ENCODE measurements at places on chromosomes 4 and X.

DNA sequence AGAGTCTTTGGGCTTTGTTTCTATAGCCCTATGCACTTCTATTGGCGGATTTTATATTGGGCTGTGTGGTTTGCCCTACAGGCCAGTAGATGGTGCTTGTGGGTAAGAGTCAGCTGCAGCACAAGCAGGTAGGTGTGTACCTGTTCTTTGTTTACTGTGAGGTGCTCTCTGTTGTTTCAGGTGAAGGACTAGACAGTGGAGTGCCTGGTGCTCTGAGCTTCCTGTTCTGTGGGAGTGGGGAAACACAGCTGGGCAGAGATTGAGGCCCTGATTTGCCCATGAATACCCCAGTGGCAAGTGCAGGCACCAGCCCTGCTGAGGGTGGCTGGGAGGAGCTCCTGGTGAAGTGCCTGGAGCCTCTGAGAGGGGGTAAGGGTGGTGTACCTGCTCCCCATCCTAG is 26.3 kb upstream of the UCP1 start:
- DNase-seq: peak; percentile 12

- peak; percentile 69 for DNase-seq
Observed at GRCh38 chr4:165207431-165208220, at the start of gene KLHL2. TSS of gene KLHL2 (plus strand) at chr4:165207561. CDS start at chr4:165207877, 316 bp downstream.

- no peak for DNase-seq
Observed at GRCh38 chr4:137530176-137530575, 2.1 kb downstream of the PCDH18 start.

DNA sequence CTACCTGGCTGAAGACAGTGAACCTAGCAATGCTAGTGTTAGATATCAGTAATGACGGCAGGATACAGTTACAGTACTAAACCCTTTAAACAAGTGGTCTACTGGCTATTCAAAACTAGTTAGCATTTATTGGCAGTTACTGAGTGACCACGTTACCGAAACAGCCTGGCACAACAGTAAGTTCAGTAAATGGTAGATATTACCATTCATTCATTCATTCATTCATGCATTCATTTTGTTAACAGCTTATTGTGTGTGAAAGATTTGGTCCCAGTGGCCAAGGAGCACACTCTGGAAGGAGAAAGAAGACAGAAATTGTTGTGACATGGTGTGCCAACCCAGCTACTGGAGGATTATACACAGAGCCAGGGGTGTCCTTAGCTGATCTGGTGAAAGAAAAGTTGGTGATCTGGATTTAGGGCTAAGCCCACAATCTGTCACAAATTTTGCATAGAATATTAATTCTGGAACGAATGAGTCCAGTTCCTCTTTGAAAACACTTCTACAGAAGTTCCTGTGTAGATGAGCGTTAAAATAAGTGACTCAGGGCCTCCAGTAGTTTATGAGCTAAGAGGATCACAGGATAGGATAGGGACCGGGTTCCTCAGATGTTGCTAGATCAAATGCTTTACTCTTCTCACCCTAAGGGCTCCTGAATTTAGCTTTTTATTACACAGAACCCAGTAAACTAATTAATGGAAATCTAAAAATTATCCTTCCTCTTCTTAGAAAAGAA is 179.1 kb downstream of the CBR4 start:
- DNase-seq: no peak

- DNase-seq: no peak
Observed at GRCh38 chrX:151984902-151985301, 10.4 kb upstream of the GABRE start.

- DNase-seq: no peak
Observed at GRCh38 chr4:77593993-77594392, 11.6 kb upstream of the CXCL13 start.

DNA sequence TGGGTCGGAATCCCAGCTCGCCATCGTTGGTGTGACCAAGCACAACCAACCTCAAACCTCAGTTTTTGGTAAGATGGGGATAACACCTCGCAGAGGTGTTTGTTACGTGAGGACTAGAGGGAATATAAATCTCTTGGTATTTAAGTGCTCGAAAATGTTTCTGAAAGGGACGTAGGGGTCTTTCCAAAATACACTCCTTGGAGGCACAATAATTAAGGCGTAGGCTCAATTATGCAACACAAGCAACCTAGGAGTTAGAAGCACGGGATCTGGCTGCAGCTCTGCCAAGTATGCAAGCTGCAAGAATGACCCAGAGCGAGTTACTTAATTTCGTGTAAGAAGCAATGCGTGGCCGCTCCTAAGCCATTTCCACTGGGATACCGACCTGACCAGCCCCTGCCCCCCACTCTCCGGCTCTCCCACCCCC is 552 bp downstream of the ADH5 start:
- DNase-seq: peak; percentile 7

DNA sequence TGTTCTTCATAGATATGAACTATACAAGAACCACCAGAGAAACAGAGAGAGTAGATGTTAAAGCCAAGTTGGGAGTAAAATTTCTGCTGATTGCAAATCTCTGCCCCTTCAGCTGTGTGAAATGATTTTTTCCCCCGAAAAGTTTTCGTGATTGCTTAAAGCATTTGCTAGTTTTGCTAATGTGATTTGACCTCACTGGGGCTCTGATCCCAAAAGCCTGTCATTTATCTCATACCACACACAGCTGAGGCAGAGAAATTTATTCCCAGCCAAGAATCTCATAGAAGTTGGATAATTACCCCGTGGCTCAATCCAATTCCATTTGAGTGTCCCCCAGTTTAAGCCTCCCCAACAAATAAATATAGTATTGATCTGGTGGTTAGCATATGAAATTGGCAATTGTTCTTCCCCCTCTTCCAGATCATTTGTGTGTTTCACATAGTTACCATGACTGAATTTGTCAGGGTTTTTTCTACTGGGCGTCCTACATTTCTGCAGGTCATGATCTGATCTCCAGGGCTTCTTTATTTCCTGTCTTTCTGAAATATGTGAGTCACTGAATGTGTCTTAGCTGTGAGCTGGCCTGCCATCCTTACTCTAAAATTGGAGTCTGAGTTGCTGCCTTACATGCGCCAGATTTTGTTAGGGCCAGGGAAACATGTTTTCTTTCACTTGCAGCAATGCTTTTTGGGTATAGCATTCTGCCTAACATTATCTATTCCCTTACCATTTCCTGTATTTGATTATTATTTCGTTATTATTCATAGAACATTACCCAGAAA is 167.5 kb upstream of the FRMPD4 start:
- no peak for DNase-seq

DNA sequence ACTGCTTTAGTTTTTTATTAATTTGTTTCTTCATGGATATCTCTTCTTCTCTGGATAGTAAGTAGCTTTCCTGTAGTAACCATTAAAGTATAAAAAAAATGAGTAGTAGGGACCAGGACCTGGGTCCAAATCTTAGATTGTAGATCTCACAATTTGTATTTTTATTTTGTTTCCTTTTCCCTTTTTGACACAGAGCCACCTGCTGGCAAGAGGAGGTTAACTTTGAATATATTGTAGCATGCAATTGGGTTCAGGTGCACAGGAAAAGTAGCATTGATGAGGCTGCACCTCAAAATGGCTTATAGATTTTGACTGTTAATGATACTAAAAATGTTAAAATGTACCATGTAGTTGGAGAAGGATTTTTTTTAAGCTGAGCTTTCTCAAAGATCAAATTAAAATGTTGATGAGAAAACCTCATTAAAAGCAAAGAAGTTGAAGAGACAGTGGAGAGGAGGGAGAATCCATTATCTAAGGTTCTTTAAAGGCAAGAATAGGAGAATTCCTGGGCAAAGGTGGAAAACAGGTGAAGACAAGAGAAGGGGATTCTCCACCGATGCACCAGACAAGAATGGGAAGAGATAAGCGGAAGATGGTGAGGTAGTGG is 48.3 kb upstream of the HPGDS start:
- no peak for DNase-seq

DNA sequence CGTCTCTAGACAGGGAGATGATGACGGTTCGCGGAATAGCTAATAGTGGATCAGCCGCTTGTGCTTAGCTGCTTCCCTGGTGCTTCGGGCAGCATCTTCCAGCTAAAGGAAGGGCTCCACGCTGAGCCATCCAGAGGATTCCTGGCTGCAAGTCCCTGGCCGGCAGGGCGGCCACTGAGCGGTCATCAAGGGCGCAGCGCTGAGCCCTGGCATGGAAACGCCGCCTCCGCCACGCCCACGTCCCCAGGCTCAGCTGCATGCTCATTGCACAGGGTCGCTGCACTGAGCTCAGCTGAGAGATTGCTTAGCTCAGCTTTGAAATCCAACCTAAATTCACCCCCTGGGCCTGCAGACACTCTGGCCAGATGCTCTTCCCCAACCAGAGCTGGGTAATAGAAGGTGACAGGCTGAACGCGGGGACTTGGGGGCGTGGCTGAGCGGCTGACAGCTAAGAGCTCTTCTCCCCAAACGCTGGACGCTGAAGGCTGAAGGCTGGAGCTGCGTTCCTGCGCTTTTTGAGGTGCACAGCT is 118.2 kb upstream of the KIT start:
- DNase-seq: peak; percentile 82

DNA sequence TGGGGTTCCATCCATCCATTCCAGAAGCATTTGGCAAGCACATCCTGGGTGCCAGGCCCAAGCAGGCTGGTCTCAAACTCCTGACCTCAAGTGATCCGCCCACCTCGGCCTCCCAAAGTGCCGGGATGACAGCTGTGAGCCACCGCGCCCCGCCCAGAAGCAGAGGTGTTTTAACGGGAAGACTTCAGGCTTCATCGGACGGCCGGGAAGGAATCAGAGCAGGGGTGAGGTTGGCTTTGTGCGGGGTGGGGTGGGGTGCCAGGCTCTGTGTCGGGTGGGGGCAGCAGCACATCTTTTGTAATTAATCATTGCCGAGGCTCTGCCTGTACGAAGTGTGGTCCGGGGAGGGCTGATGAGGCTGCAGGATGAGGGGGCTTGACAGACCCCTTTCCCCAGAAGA is 5.1 kb upstream of the SLC25A6 start:
- DNase-seq: no peak

DNA sequence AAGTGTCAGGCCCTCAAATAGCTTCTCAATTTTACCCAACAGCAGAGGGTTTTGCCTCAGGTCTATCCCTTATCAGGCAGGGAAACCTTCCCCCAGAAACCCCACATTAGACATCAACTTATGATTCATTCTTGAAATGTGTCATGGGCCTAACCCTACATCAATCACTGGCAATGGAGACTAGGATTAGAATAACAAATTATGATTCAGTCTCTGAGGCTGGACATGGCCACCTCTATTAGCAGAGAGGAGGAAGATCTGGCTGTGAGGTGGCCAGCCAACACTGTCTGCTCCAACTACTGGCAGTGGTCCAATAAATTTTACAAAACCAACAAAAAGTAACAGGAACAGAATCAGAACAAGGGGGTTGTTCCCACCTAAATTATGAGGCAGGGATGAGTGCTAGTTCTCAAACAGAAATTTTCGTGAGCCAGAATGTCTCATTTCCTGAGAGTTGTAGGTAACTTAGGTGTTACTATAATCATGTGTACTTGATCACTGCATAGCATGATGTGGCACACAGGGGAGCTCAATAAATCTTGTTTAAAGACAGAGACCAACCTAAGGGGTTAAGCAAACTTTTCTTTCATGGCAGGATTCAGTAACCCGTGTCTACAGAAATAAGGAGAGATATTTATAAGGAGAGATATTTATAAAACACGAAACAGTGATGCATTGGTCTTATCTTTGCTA is 126.8 kb downstream of the NFKB1 start:
- DNase-seq: no peak

DNA sequence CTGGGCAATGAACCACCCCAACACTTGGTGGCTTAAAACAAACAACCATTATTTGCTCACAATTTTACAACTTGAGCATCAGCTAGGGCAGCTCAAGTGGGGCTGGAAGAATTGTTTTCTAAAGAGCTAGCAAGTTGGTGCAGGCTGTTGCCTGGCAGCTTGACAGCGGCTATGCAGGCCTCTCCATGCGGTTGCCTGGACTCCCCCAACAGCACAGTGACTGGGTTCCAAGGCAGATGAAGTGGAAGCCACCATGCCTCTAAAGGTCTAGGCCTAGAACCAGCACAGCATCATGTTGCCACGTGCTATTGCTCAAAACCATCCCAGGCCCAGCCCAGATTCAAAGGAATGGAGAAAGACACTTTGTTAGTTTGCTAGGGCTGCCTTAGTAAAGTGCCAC is 114.8 kb downstream of the BCOR start:
- peak; percentile 18 for DNase-seq

DNA sequence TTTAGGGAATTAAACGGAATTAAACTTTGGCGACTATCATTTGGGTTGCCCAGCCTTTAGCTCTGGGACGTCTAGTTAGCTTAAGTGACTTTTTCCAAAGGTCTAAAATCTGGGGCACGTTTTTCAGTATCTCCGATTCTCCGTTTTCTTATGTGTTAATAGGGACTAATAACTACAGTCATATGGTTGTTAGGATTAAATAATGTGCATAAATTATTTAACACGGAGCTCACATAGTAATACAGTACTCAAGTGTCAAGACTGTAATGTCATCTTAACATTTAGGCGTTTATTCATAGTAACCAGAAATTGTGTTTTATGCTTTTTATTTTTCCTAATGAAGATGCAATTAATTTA is 466 bp upstream of the CCNA2 start:
- DNase-seq: no peak

DNA sequence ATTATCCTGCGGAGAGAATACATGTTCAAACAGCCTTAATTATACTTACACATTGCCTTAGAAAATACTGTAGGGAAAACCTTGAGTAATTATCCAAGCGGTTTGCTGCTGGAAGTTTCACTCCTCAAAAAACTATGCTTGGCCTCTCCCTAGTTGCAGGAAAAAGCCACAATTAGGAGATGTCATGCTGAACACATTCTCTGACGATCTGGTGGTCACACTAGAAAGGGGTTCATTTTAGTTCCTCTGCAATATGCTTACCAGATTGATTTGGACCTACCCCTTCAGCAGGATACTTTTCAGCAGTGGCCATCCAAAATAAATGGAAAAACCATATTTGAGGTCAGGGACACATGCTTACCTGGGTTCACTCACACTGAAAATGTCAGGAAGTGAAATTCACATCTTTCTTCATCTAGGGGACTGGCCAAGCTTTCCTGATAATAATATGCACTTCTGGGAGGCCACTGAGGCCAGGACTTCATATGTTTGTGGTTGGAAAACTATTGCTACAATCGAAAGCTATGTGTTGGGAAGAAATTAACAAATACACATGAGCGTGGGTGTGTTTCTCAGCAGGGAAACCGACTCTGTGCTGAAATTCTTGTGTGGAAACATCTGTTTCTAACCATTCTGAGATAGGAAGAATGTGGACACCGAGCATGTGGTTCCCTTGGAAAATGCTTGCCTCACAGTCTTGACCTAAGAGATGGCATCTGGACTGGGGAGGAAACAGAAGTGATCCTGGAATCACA is 68.8 kb downstream of the ATXN3L start:
- no peak for DNase-seq

DNA sequence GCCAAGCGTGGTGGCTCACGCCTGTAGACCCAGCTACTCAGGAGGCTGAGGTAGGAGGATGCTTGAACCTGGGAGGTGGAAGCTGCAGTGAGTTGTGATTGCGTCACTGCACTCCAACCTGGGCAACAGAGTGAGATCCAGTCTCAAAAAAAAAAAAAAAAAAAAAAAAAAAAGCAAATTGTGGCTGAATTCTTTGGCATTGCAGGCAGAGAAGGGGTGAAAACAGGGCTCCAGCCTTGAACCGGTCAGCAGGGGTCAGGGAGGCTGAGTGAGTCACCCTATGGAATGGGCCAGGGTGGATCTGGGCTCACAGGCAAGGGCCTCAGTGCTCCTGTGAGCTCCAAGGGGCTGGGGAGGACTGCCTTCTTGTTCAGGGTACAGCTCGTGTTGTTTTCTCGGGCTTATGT is 13.2 kb upstream of the FAM3A start:
- no peak for DNase-seq

All from SHP77 (cell line).